ENCODE measurements at places on chromosomes 3 and 15. TPM values are rescaled to one million over a fixed set of nuclear protein-coding genes. Genes with fewer than 3 reads are reported as not detected.
A peak's percentile ranks its signal among the peaks of the same experiment; 100 is the strongest.

KNG1 gene
- 0.11 TPM for polyA plus RNA-seq

MEGF11 gene
- polyA plus RNA-seq: 0.07 TPM

PCBP4 gene
- 64.8 TPM for polyA plus RNA-seq

GPR62 gene
- polyA plus RNA-seq: 0.06 TPM

CD200 gene
- 0.38 TPM for polyA plus RNA-seq

HDC gene
- not detected for polyA plus RNA-seq

TRIM69 gene
- polyA plus RNA-seq: 39.1 TPM

RABL3 gene
- polyA plus RNA-seq: 23.1 TPM

SPATA12 gene
- not detected for polyA plus RNA-seq

DNAH12 gene
- polyA plus RNA-seq: not detected

- no peak for DNase-seq
These were observed 192.3 kb downstream of the STAG1 start for GRCh38 chr3:136559896-136560295.

DNA sequence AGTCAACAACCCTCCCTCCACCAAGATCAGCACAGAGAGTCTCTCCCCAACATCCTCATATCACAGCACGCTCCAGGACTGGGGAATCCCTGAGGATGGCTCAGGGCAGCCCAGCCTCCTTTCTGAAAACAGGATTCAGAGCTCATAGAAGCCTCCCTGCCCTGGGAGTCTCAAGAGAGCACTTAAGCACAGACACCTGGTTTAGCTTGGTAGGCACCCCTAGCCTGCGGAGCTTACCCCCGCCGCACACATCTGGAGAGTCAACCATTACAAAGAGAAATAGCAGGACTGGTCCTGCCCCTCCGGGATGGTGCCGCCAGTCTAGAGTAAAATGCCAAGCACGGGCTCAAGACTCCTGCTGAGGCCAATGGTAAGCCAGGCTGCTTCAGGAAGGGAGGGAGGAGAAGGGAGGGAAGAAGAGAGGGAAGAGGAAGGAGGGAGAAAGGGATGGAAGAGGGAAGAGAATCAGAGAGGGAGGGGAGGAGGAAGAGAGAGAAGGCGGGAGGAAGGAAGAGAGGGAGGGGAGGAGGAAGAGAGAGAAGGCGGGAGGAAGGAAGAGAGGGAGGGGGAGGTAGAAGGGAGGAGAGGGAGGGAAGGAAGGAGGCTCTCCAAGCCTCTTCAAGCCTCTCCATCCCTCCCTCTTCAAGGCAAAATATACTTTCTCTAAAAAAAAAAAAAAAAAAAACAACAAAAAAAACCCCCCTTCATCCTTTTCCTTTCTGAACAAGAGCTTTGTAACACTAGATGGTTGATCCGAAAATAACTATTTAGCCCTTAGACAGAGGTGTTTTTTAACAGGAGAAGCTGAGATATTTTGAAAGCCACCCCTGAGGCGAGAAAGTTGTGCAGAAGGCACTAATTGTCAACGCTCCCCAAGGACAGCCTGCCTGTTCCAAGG, 278.6 kb upstream of the TLE3 start:
- no peak for DNase-seq

DNA sequence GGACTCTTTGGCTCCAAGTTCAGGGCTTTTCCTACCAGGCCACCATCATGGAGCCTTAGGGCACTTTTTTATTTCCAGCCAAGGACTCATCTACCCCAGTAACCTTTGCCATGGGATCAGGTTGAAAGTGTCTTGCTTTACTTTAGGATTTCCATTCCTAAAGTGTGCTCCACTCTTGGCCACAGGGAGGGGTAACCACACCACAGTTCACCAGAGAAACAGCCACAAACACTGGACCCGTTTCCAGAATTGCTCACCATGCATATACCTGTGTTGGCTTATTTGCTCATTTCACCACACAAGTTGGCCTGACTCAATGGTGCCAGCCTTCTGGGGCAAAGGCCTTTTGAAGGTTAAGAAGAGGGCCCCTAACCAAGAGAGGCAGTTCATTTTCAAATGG, 70.6 kb upstream of the RAD18 start:
- no peak for DNase-seq

DNA sequence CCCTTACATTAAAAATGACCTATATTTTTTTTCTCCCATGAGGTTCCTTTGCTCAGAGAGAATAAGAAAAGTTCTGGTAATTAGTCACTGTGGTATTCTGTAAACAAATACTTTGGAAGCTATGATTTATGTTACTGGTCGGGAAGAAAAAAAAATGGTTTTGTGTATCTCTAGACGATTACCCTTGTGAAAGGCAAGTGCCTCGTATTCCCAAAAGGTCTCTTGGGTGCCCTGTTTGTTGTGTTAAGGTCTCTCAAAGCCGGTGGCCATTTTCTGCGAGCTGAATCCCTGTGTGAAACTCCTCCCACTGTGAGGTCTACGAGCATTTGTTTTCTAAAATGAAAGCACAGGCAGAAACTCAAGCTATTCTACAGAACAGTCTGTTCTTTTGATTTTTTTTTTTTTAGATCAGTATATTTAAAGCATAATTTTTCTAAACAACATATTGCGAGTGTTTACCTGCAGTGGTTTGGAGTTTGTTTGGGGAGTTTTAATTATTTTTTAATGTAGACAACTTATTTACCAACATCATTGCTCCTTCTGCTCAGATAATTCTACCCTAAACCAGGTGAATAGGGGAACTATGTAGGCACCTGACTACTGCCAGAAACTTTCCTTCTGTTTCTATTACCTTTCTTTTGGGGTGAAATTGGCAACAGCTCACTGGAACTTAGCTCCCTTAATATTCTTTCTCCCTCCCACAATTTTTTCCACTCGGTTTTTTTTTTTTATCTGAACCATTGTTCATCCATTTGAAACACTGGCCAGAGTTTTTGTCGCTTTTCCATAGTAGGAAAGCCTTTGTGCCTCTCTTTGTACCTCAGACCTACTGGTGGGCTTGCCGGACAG, 44.0 kb downstream of the ZBTB38 start:
- no peak for DNase-seq

DNA sequence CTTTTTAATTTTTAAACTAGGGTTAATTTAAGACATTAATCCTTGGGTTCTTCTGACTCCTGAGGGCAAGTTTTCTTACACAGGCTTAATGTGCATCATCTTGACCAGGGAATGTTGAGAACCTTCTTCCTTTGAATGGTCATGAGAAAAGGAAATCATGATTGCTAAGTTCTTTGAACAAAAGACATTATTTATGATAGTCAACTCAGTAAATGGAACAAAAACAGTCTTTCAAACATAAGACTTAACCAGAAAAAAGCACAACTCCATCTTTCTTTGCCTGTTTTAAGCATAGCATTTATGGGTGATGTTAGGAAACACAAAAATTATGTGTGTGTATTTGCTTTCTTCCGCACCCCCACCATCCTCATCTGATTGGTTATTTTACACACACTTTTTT, 5.4 kb downstream of the TLNRD1 start:
- no peak for DNase-seq

GRCh38 chr3:113428581-113428980, 12.7 kb downstream of the CFAP44 start:
- no peak for DNase-seq

- DNase-seq: no peak
These were observed 500.2 kb downstream of the PDCD6IP start for GRCh38 chr3:34298653-34299052.

GRCh38 chr3:173395073-173395411, 2.5 kb upstream of the NLGN1 start:
- DNase-seq: no peak

DNA sequence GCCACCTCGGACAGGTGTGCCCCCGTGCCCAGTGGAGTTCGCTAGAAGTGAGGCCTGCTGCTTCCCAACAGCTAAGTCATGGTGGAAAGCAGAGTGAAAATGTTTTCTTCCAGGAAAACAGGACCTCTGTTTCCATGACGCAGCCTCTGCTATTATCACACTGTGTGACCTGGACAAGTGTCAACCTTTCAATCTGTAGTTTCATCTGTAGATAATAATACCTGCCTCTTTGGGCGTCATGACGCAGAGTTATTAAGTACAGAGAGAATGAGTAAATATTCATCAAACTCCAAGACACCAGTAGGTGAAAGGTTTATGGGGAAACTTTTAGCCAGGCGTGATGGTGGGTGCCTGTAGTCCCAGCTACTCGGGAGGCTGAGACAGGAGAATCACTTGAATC, 62.3 kb downstream of the TMEM44 start:
- DNase-seq: no peak

DNA sequence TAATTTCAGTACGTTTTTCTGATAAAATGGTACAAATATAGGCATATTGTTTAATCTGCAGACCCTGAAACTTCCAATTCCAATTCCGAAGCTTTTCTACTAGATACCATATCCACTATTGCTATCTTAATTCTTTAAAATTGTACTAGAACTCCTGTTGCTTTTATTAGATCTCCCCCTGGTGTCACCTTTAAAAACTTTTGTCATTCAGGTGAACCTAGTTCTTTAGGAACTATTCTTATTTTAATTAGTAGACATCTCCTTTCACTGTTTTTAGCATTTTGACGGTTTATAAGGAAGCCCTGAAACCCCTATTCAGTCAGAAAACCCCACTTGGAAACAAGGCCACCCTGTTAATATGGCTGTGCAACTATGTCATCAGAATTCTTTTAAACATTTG, 22.3 kb downstream of the C2CD4B start:
- DNase-seq: no peak

- no peak for DNase-seq
These were observed 726 bp upstream of the PROK2 start for GRCh38 chr3:71785532-71786216.

DNA sequence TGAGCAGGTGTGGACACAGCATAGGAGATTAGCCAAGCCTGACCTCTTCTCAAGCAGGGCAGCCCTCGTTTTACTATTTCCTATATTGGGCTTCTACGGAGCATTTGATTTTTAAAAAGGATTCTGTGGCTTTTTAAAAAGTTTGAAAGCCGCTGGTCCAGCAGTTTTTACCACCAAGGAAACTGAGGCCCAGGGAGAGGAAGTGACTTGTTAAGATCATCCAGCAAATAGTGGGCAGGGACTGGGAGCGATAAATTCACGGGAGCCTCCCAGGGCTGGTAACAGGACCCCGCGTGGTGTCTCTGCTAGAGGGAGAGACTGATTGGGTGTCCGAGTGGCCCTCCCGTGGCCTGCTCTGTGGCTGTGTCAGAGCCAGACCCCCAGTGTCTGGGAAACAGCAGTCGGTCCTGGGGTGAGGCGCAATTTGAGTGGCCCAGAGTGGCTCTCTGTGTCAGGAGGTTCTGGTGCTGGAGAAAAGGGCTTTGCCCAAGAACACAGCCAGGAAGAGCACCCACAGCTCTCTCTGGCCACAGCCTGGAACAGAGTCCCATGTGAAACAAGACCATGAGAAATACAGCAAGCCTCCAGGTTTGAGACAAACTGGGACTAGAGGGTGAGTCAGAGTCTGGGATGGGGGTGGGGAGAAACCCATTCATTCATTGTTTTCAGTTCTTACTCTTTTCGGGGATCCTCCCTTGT, 4.2 kb downstream of the FURIN start:
- no peak for DNase-seq

DNA sequence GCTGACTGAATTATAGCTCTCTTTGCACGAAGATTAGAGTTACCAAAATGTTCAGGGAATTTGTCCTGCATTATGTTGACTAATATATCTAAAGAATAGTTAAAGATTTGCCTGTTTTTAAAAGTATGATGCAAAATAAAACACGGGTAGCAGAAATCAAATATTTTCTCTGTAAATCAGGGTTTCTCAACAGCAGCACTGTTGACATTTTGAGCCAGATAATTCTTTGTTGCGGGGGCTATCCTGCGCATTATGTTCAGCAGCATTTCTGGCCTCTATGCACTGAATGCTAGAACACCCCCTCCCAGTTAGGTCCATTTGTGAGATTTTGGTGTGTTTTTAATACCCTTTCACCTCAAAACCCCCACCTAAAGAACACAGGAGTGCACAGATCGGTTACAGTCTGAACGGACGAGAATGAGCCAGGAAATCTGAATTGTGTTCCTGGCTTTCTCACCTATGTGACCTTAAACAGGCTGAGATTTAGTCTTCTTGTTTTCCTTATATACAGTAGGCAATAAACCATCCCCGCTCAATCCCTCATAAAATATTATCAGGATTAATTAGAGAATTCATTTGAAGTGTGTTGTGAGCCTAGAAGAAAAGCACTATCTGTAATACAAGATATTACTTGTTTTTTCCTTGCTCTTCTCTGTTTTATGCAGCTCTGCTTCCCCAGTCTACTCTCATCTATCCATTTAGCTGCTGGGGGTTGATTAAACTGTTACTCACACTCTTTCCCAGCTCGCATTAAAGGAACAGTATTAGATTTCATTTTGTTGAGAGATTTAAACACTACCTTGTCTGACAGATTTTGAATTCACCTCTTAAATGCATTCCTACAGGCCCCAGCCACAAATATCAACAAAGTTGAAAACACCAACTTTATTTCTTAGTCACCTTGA, 247.5 kb upstream of the GOLIM4 start:
- no peak for DNase-seq

DNA sequence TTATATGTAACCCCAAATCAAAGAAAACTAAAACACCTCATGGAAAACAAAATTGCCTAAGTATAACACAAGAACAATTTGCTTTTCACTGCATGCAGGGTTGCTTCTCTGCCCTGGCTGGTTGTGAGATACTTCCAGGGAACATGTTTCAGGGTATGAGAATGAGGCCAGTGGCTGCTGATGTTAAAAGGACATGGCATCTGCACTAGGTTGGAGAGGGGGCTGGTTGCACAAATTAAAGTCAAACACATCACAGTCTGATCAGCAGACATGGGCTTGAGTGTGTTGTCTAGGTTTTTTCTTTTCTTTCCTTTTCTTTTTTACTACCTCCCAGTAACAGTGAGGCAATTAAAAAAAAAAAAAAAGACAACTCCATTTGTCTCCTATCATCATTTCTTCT, 374.9 kb downstream of the MCTP2 start:
- DNase-seq: no peak

- peak; percentile 54 for DNase-seq
These were observed 16.1 kb upstream of the GYG1 start for GRCh38 chr3:148975248-148975647.

GRCh38 chr3:155188031-155188430, 105.5 kb downstream of the STRIT1 start:
- DNase-seq: no peak

DNA sequence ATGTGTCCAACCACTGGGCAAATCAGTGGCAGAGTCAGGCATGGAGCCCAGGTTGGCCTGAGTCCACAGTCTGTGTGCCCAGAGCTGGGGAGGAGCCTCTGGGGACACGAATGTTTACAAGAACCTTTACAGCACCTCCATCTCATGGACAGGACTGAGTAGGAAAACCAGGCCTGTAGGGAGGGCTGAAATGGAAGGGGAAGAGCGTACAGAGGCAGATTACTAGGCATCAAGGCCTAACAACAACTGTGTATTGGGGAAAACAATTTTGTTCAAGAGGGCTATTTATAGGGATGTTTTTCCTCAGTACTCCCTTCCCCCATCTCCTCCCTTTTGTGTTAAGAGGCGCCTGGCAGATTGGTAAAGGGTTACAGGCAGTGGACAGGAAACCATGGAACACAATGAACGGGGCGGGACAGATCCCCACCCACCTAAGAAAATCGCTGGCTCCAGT, 15.1 kb upstream of the ARHGAP31 start:
- DNase-seq: peak; percentile 84

GRCh38 chr15:51155016-51155580, 60.4 kb upstream of the TNFAIP8L3 start:
- no peak for DNase-seq
